Lung (tissue), 17 donors: ENCODE measurements at places on chromosomes 12 and 14. TPM values are rescaled to one million over a fixed set of nuclear protein-coding genes. Genes with fewer than 3 reads are reported as not detected.

- H3K27me3 ChIP-seq = no peaks in the 10 kb centered on the region
- H3K36me3 ChIP-seq = no peaks in the 10 kb centered on the region
- DNase-seq = peak; percentile 69
- H3K27ac ChIP-seq = no peak overlapping the region
- H3K4me1 ChIP-seq = no peaks in the 10 kb centered on the region
Observed at GRCh38 chr12:94545935-94546771, 86.5 kb upstream of the CEP83 start.

GRCh38 chr14:37063467-37064240, 108.8 kb downstream of the SLC25A21 start:
- H3K27ac ChIP-seq = no peak overlapping the region
- H3K4me1 ChIP-seq = no peaks in the 10 kb centered on the region
- DNase-seq = no peak
- H3K27me3 ChIP-seq = no peaks in the 10 kb centered on the region
- H3K36me3 ChIP-seq = no peaks in the 10 kb centered on the region
- H3K4me3 ChIP-seq = no peak overlapping the region

- H3K36me3 ChIP-seq = no peaks in the 10 kb centered on the region
- DNase-seq = no peak
- no peaks in the 10 kb centered on the region for H3K4me1 ChIP-seq
- H3K4me3 ChIP-seq = no peak overlapping the region
Observed at GRCh38 chr12:69168363-69168762, 71.0 kb upstream of the CPSF6 start.

DNA sequence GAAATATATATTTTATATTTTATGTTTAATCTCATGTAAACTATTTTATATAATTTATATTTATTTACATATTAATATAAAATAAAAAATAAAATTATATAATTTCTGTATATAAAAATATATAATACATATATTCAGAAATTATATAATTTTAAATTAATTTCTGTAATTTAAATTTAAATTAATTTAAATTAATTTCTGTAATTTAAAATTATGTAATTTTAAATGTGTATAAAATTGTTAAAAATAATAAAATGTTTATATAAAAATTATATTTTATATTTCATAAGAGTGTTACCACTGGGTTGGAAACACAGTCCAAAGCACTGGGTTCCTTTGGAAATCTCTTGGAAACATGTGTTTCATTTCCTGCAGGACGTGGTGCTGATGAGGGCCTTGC, 94.6 kb downstream of the DNAH10 start:
- H3K27ac ChIP-seq = no peak overlapping the region
- H3K36me3 ChIP-seq = no peaks in the 10 kb centered on the region
- H3K4me1 ChIP-seq = no peaks in the 10 kb centered on the region
- no peak for DNase-seq
- H3K4me3 ChIP-seq = no peak overlapping the region
- no peaks in the 10 kb centered on the region for H3K27me3 ChIP-seq

SVOP gene
- not detected for total RNA-seq

SLCO1B1 gene
- not detected for total RNA-seq

ARMH4 gene
- total RNA-seq = 14.2 TPM

B4GALNT1 gene
- 0.51 TPM for total RNA-seq
